NCI-H1092 (cell line): ENCODE measurements at places on chromosomes 12 and 14.

- no peak for DNase-seq
Measured at GRCh38 chr14:101098177-101098576, 194.7 kb upstream of the RTL1 start.

DNA sequence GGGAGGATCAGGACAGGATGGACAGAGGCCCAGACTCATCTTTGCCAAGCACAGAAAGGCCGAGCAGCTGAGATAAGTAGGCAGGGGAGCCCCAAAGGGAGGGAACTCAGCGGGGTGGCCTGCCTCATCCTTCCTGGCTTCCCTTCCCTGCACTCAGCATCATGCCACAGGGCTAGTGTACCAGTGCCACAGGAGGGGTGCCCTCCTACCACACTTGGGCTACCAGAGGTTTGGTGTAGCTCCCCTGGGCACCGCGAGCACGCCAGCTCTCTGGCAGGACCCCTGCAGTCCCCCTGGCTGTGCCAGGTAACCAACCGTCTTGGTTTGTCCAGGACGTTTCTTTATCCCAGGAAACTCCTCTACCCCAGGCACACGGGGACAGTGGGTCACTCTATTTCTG is 123.5 kb downstream of the ESRRB start:
- DNase-seq = no peak

DNA sequence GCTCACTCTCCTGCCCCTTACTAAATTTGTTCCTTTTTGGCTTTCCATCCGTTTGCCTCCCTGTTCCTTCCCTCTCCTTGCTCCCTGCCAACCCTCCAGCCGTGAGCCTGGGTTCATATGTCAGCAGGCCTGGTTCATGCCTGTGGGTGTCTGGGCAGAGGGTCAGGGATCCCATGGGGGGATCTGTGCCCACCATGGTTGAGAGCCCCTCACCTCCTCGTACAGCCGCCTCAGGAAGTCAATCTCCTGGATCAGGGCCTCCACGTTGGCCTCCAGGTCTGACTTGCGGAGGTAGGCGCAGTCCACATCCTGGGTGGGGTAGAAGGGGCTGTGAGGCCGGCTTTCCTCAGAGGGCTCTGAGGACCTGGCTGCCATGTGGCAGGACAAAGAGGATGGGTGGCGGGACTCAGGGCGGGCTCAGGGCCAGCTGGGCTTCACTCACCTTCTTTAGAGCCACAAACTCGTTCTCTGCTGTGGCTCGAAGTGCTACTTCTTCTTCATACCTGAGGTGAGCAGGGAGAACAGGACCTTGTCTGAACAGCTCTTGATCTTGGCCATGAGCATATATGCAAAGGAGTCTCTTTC is 3.6 kb downstream of the KRT83 start:
- DNase-seq = no peak

DNA sequence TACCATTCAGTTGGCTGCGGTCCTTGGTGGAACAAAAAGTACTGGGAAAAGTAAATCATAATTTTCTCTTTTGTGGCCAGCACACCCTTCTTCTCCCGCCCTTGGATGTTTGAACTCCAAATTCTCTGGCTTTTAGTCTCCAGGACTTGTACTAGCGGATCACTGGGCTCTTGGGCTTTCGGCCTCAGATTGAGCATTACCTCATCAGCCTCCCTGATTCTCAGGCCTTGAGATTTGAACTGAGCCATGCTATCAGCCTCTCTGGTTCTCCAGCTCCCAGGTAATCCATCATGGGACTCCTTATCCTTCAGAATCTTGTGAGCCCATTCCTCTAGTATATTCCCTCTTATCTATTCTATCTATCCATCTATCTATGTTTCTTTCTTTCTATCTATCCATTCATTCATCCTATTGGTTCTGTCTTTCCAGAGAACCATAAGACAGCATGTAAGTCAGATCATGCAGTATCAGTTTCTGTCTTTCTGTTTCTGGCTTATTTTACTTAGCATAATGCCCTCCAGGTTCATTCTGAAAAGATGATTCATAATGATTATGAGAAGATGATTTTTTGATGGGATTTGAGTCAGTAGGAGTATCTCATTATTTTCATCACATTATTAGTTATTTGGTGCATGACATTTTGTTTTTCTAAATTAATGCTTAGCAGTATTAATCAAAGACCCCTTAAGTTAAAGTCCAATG is 814.9 kb downstream of the LRFN5 start:
- no peak for DNase-seq

DNA sequence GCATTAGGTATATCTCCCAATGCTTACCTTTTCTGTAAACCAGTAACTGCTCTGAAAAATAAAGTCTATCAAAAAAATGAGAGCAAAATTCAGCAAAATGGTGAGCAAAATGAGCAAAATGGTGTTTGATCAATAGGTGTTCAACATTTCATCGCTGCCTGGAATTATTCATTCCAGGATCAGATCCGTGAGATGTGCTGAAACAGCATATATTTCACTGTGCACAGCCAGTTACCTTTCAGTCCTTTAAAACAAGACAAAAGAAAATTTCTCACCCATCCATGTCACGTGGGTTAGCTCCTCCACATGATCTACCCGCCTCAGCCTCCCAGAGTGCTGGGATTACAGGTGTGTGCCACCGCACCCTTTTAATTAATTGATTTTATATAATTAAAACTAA is 8.1 kb upstream of the FGF23 start:
- no peak for DNase-seq

- no peak for DNase-seq
Measured at GRCh38 chr14:76701981-76702380, 59.3 kb upstream of the VASH1 start.

DNA sequence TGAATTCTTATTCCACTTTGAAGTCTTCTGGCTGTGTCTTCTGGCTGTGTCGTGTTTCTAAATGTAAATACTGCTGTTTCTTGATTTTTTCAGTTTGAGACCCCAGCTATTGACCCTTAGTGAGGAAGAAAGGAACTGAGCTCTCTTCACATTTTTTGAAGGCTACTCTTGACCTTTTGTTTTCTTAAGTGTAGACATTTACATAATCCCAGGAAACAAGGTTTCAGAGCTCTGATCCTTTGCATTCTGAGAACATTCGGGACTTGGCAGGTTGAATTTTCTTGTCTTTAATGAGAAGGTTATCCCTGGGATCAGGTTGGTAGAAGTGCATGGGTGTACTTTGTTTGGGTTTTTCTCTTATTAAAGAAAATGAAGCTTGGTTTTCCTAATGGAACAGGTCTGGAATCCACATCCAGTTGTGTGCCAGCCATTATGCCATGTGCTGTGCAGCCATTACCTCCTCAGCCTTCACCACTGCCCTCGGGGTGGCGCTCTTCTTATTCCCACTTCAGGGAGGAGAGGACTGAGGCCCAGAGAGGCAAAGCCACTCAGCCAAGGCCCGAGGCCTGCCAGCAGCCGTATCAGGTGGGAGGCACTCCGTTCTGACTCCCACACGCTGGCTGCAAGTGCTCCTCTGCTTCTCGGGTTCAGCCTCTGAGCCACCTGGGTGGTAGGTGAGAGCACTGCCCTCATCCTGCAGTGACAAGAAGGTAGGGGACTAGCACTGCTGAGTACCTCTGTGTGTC is 120.9 kb downstream of the BEGAIN start:
- DNase-seq = no peak

DNA sequence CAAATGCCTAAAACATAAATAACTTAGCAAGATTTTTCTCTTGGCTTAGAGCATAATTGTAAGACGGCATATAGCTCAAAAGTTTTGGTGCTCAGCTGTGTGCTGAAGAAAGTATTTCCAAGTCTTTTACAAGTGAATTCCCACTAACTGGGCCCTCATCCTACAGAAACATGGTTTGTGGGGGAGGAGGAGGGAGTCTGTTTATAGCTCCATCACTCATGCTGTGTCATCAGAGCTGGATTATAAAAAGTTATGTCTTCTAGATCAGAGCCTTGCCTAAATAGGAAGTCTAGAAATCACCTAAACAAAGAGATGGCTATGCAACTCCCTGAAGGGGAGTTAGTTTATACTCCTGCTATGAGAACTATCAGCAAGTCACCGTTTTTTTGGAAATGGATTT is 65.9 kb upstream of the OTOGL start:
- no peak for DNase-seq

DNA sequence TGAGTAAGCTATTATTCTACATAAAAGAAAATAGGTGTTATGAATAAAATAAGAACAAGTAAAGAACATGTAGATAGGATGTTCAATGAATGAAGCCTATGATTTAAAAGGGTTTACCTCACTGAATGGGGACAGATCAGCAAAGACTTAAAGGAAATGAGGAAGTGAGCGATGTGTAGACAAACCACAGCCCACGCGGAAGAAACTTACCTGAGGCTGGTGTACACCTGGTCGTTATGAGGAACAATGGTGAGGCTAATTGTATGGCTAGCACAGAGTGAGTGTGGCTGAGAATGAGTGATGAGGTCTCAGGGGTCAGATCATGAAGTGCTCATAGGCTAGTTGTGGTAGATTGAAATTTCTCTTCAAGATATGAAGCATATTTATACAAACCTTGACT is 221.7 kb downstream of the ALG10B start:
- no peak for DNase-seq

DNA sequence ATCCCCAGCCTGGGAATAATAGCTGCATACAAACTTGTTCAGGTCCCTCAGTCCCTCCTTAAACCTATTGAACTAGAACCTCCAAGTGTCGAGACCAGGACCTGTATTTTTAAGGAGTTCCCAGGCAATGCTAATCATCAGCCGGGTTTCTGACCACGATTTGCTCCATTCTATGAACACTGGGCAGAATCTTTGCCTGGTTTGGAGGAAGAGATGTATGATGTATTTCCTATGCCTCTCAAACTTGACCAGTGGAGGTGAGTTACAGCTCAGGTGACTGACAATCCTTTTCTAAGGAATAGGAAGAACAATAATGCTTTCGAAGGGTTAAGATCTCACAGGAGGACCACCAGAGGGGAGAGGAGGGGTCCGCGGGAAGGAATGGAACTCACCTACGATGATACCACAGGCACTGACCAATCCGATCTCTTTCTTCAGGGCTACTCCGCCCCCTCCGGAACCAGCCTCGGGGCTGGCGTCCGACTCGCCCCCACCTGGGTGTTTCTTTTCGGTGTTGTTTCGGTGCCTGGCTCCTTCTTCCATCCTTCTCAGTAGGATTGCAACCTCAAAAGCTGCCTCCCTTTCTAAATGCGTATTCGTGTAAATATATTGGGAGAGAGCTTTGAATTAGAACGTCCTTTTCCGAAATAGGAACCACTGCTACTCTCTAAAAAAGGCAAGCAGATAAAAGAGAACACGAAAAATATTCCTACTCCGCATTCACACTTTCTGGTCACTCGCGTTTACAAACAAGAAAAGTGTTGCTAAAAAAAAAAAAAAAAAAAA is 895 bp downstream of the SLC7A8 start:
- DNase-seq = no peak

DNA sequence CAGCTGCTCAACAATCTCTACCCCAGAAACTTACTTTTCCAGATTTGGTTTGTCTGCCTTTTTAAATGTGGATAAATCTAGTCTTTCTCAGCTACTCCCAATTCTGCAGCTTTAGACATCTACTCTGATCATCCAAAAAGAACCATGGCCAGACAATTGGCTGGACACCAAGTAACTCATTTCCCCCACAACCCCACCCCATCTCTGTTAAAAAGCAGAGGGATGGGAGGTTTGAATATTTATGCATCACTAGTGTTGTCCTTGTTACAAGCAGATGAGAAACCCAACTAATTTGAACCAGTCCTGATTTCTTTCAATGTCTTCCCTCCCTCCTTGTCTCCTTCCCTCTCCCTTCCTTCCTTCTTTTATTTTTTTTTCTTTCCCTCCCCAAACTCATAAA is 391.9 kb downstream of the GALC start:
- no peak for DNase-seq

DNA sequence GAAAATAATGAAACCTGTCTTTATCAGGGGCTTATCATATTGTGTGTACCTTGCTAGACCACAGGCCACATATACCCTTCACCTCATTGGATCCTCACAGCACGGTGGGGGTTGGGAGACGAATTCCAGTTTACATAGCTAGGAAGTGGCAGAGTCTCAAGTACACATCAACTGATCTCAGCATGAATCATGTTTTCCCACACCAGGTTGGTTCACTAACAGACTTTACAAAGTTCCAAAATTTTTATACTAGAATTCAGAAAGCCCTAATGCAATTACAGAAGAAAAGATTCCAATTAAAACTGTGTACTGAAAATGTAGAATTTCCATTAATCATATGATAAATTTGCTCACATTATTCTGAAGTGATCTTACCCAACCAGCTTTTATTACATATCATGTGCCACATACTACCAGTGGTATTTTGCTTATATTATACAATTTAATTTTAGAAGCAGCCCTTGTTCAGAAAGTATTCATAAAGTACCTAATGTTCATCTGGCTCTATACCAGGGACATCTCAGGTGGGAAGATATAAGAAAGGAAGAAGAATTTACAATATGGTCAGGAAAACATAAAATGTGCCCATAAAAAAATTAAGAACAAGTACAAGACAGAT is 196.2 kb downstream of the ITPR2 start:
- DNase-seq = no peak

- DNase-seq = no peak
Measured at GRCh38 chr12:44299524-44299923, 463.6 kb downstream of the TMEM117 start.

GRCh38 chr14:33062881-33063280 is 124.2 kb downstream of the NPAS3 start:
- no peak for DNase-seq

DNA sequence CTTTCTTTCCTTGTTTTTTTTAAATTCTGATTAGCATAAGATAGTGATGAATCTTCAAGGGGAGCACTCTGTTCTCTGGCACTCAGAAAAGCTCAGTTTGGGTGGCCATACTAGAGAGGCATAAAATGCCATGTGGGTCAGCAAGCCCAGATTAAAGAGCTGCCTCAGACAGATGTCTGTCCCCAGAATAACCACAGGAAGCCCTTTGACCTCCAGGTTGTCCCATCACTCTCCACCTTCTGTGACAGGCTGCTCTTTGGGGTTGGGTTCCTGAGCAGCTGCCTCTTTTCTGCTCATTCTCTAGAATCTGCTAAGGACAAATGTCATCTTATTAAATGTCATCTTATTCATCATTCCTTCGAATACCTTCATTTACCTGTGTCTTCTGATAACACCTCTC is 96.0 kb upstream of the PDZRN4 start:
- DNase-seq = no peak

- no peak for DNase-seq
Measured at GRCh38 chr14:56118611-56119181, 485 bp downstream of the PELI2 start.

GRCh38 chr12:664075-664778 is 982 bp upstream of the NINJ2 start:
- DNase-seq = no peak
